ENCODE measurements at places on chromosomes 6 and 20.

- no peak for DNase-seq
Observed at GRCh38 chr20:51417250-51418136, 125.0 kb downstream of the NFATC2 start.

DNA sequence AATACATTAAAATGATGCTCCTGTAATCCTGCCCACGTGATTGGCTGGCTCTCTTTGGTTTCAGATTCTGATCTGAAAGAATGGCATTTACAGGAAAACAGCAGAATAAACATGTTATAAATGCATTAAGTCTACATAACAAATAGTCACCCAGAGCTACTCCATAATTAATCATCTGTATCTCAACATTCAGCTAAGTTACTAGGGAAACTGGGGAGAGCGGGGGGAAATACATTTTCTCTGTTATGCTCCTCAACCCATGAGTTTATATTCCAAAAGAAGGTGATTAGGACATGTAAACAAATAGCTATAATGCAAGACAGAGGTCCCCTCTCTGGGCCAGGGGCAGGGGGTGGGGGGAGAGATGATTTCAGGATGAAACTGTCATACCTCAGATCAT lies 58.5 kb downstream of the MAP7 start:
- no peak for DNase-seq

GRCh38 chr6:128204616-128205015 lies 303.8 kb upstream of the THEMIS start:
- DNase-seq, result no peak

DNA sequence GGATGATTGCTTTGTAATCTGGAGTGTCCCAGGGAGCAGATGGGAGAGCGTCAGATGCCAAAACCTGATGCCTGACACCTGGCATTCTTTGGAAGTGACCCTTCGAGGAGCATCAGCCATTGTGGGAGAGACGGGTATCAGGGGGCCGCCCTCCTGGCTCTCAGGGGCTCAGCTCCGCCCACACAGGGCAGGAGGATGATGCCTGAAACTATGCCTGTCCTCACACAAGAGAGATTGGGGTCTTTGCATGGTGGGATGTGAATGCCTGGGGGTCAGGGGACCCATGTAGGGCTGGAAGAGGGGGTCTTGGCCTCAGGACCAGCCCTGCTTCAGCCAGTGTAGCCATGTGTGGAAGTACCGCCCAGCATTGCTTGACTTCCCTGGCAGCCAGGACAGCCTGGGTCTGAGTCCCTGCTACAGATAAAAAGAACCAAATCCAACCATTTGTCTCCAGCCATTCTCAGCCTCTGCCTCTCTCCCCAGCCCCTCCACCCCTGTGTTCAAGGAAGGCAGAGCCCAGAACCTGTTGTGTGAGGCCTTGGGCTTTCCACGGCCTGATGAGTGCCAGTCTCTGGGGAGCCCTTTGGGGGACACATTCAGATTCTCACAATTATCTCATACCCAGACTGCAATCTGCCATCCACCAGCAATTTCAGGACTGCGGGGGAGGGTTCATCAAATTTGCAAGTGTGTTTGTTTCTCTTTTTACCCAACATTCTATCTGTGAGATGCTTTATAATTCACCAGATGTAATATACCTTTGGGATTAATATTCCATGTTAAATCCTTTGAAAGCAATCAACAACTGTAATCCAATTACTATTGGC lies 371.2 kb downstream of the PREX1 start:
- DNase-seq, result no peak

Data from suppressor macrophage (primary cell).